Activated naive CD8-positive, alpha-beta T cell treated with anti-CD3 and anti-CD28 coated beads for 36 hours (primary cell): ENCODE measurements at places on chromosomes 11 and 22. TPM values are rescaled to one million over a fixed set of nuclear protein-coding genes. Genes with fewer than 3 reads are reported as not detected.

- DNase-seq: peak; percentile 43
- peaks cover 12% of the 10 kb centered on the region for H3K27me3 ChIP-seq
- no peaks in the 10 kb centered on the region for H3K36me3 ChIP-seq
- H3K27ac ChIP-seq: peak within 1 kb of the TSS; percentile 68
- peak within 1 kb of the TSS; percentile 69 for H3K4me3 ChIP-seq
Observed at GRCh38 chr11:118607401-118608359, at the start of gene PHLDB1. Gene PHLDB1 (plus strand): TSS chr11:118607615. CDS start chr11:118613837, 6,222 bp downstream.

DNA sequence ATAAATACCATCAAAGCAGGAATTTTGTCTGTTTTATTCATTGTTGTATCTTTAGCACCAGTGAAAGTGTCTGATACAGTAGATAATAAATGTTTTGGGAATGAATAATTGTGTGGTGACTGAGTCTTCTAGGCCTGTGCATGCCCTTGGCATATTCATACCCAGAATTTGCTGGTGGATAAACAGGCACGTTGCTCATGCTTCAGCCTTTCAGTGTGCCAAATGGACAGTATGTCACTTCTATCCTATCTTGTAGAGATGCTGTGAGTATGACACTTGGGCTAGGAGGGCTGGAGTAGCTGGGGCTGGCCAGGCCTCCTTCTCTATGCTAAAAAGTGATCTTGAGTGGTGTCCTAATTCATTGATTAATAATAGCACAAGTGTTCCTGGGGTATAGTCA is 287.3 kb upstream of the DDI1 start:
- no peaks in the 10 kb centered on the region for H3K27me3 ChIP-seq
- H3K36me3 ChIP-seq: no peaks in the 10 kb centered on the region
- DNase-seq: no peak
- H3K4me3 ChIP-seq: no peak overlapping the region

GRCh38 chr11:72069200-72069599 is 11.1 kb downstream of the NUMA1 start:
- H3K4me1 ChIP-seq: peaks cover 29% of the 10 kb centered on the region
- no peaks in the 10 kb centered on the region for H3K27me3 ChIP-seq
- H3K36me3 ChIP-seq: peaks cover 14% of the 10 kb centered on the region

Gene PTDSS2
- total RNA-seq: 18.2 TPM

DNA sequence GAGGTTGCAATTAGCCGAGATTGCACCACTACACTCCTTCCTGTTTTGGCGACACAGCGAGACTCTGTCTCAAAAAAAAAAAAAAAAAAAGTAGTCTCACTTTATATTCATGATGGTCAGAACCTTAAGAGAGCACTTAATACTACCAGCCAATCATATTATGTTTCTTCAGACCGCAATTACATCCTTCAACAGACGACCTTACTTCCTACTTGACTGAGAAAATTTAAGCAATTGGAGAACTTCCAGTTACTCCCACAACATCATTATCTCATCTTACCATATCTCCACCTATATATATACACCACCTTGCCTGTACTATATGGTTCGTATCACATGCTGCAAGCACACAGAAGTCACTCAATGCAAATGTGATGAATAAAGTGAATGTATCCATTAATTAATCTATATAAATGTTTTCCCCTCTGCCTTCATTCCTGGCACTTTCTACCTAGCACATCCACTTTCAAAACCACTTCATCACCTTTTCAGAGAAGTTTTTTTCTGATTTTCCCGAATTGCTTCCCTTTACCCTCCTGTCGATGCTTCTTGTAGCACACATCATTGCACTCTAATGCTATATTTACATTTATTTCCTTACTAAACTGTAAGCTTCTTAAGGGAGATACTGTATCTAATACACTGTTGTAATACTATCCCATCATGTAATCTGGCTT is 13.8 kb downstream of the ATP5MG start:
- H3K27ac ChIP-seq: no peak overlapping the region
- H3K4me1 ChIP-seq: peaks cover 2% of the 10 kb centered on the region
- H3K27me3 ChIP-seq: no peaks in the 10 kb centered on the region
- no peak overlapping the region for H3K4me3 ChIP-seq

DNA sequence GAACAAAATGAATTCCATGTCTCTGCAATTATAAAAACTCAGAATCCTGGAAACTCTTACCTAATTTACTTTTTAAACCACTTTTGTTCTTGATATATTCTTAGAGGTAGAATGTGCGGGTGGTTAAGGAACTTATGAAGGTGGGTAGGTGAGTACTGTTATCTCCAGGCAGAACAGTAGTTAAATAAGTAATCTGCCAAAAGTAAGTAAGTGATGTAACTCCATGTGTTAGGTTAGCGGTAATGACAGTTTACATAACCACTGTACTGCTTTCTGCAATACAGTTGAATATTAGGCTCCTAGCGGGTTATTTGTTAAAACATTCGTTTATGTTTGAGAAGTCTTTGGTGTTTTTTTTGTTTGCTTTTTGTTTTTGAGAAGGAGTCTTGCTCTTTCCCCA is 7.1 kb downstream of the LARGE1 start:
- peaks cover 27% of the 10 kb centered on the region for H3K27me3 ChIP-seq
- no peaks in the 10 kb centered on the region for H3K4me1 ChIP-seq
- H3K36me3 ChIP-seq: no peaks in the 10 kb centered on the region
- H3K27ac ChIP-seq: no peak overlapping the region

GRCh38 chr11:34864424-34864823 is 51.8 kb downstream of the APIP start:
- no peak overlapping the region for H3K27ac ChIP-seq
- H3K4me1 ChIP-seq: no peaks in the 10 kb centered on the region
- no peak overlapping the region for H3K4me3 ChIP-seq

Gene CHKB
- 60.3 TPM for total RNA-seq

- H3K27me3 ChIP-seq: no peaks in the 10 kb centered on the region
- no peaks in the 10 kb centered on the region for H3K36me3 ChIP-seq
- H3K4me1 ChIP-seq: no peaks in the 10 kb centered on the region
- no peak overlapping the region for H3K27ac ChIP-seq
Observed at GRCh38 chr11:97332271-97332670, 942.5 kb downstream of the JRKL start.

Gene OR52H1
- not detected for total RNA-seq

Gene XKR3
- total RNA-seq: not detected

DNA sequence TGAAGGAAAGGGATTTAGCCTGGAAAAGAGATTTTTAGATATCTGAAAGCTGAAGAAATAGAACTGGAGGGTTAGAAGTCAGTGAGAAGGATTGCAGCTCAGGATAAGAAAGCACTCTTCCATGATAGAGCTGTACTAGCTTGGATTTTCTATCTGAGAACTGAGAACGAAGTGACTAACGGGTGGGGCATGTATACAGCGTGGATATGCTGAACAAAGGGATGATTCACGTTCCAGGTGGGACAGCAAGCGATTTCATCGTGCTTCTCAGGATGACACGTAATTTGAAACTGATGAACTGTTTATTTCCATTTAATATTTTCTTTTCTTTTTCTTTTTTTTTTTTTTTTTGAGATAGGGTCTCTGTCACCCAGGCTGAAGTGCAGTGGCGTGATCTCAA is 53.0 kb downstream of the GRAMD1B start:
- no peak for DNase-seq
- peaks cover 9% of the 10 kb centered on the region for H3K36me3 ChIP-seq
- H3K4me3 ChIP-seq: no peak overlapping the region
- H3K27me3 ChIP-seq: no peaks in the 10 kb centered on the region
- peaks cover 35% of the 10 kb centered on the region for H3K4me1 ChIP-seq

Gene PC
- total RNA-seq: 8.1 TPM

DNA sequence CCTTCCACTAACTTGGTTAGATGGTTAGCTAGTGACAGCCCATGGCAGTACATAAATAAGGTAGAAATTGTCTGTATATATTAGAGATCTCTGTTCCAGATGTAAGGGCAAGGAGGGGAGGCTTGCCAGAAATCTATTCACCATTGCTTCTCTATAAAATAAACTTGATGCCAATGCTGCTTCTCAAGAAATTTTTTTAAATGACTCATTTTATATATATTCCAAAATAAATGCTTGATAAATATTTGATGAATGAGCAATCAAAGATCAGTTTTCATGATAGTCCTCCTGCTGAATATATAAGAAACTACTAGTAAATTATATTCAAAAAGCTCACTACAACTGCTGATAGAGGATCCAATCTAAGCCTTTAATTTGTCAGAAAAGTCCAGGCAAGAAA is 710.6 kb upstream of the CCDC179 start:
- no peaks in the 10 kb centered on the region for H3K4me1 ChIP-seq
- no peak overlapping the region for H3K4me3 ChIP-seq
- no peak overlapping the region for H3K27ac ChIP-seq
- no peaks in the 10 kb centered on the region for H3K36me3 ChIP-seq
- no peaks in the 10 kb centered on the region for H3K27me3 ChIP-seq
- DNase-seq: no peak

DNA sequence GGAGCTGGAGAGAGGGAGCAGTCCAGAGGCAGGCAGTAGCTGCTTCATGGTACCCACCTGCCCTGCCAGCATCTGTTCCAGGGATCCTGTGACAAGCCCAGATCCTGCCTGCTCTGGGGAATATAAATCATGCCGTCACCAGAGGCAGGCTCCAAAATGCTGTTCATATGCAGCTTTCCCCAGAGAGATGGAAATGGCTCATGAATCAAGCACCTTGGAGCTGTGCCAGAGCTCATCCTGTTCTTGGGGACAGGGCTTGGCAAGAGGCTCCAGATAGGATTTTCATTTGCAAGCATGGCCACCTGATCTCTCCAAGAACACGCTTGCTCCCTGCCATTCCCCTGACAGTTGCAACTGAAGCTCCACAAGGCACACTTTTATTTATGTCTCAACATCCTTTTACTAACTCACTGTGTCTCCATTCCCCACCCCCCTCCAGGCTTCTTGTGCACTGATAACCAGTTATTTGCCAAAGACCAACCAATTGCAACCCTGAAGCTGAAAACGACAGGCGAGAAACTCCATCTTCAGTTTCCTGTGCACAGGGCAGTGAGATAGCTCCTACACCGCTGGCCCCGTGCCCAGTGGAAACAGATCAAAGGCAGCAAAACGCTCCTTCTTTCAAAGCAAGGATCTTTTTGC is 115.8 kb upstream of the PITPNB start:
- no peak overlapping the region for H3K27ac ChIP-seq
- H3K27me3 ChIP-seq: peaks cover 10% of the 10 kb centered on the region
- DNase-seq: peak; percentile 13
- H3K36me3 ChIP-seq: no peaks in the 10 kb centered on the region
- H3K4me3 ChIP-seq: no peak overlapping the region

DNA sequence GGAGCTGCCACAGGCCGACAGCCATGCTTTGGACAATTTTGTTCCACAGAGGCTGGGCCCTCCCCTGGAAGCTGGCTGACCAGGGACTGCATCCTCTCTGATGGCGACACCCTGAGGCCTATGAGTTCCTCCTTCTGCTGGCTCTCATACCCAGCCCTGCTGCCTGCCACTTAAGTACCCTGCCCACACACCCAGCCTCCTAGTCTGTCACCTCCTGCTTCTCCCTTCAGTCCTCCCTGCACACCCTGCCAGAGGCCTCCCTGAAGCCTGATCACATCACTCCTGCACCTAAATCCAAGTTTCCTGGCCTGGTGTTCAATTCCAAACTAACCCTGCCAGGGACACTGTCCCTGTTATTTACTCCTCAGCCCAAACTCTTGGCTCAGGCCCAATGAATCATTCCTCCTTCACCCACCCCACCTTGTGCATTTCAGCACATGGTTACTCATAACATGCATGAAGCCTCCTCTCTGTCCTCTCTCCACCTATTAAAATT is 136.7 kb upstream of the NECTIN1 start:
- peaks cover 18% of the 10 kb centered on the region for H3K27me3 ChIP-seq
- H3K27ac ChIP-seq: no peak overlapping the region
- DNase-seq: no peak

DNA sequence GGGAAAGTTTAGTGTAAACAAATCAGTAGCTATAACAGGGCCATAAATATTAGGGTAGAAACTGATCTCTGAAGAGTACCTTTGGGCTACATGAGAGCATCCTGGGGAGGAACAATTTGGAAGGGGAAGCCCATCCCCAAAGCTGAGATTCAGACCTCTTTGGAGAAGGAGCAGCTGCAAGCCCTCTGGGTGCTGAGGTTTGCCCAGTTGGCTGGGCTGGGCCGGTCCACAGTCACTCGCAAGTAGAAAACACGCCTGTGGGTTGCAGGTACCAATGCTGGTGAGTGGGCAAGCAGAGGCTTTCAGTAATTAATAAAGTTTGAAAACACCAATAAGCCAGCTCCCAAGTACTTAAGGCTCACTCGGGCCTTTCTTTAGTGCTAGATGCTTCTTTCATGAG is 124.5 kb downstream of the ARHGAP8 start:
- peaks cover 3% of the 10 kb centered on the region for H3K27me3 ChIP-seq
- H3K4me1 ChIP-seq: no peaks in the 10 kb centered on the region
- H3K4me3 ChIP-seq: no peak overlapping the region
- no peak for DNase-seq
- H3K27ac ChIP-seq: no peak overlapping the region

- H3K27ac ChIP-seq: no peak overlapping the region
- H3K4me1 ChIP-seq: no peaks in the 10 kb centered on the region
- peaks cover 3% of the 10 kb centered on the region for H3K27me3 ChIP-seq
- H3K36me3 ChIP-seq: no peaks in the 10 kb centered on the region
Observed at GRCh38 chr22:26041931-26042330, 127.3 kb upstream of the SEZ6L start.
